Fibroblast of pulmonary artery (primary cell): ENCODE measurements at places on chromosomes 11 and 22.

- no peak for DNase-seq
These were observed 27.1 kb downstream of the PARVA start for GRCh38 chr11:12404436-12404835.

- DNase-seq, result no peak
These were observed 101.3 kb downstream of the RRM1 start for GRCh38 chr11:4195909-4196308.

DNA sequence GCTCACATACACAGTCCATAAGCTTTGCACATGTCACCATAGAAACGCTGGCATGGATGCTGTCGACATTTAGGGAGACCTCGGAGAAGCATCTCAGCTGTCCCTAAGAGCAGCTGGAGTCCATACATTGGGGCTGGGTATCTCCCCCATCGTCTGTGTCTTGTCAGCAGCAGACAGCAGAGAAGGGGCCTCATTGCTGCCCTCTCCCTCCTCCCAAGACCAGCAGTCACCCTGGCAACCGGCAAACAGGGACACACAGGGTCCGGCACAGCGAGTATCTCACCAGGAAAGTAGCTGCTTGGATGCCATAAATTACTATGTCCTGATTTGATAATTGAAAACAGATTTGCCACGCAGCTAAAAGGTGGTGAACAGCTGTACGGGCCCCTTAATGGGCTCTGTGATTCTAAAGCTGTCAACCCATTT, 84.4 kb downstream of the CD44 start:
- peak; percentile 46 for DNase-seq

- DNase-seq, result peak; percentile 70
These were observed 221.9 kb upstream of the TBCEL start for GRCh38 chr11:120801801-120802689.

DNA sequence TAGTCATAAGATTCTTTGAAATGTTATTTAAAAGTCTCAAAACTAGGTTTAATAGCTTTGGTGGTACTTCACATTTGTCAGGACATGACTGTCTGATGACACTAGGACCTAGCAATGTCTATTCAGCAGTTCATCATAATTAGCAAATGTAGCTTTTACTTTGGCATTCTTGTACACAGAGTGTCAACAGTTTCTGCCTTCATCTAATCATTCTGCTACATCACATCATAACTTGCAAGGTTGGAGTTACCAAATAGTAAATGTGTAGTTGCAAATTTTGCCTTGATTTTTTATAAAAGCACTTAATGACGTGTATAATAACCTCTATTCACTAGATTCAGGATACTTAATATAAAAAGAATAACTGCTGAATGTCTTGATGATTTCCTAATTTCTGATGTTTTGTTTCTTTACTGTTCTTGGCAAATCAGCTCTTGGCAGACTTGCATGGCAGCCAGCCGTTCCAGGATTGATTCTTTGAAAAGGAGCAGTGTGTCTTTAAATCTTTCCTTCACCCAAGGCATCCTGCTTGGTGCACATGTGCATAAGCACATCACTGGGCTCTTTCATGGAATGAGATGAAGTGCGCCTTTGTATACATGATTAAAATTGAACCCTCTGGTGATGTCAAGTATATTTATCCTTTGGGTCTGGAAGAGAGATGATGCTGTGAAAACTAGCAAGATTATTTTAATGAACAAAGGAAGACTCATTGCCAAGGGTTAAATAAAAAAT, 12.2 kb downstream of the FBXO7 start:
- DNase-seq, result no peak

GRCh38 chr11:68854273-68854958, 12.7 kb upstream of the CPT1A start:
- DNase-seq, result no peak
